Femur (tissue), 1 donor: ENCODE measurements at places on chromosomes 5 and 9.
A peak's percentile ranks its signal among the peaks of the same experiment; 100 is the strongest.

DNA sequence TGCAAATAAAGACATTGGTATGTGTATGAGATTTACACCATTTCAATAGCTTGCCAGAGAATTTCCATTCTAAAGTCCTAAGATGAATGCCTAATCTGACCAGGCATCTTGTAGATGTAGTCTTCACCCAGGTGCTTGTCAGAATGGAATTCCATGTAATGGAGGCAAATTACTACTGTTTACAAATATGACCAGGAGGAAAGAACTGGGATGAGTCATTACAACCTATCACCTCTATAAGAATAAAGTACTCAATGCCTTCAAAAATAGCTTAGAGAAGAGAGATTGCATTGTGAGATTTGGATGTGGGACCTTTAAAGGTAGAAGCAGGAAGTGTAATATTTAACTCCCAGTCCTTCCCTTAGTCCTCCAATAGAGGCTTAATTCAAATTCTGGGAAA lies 507.0 kb upstream of the PTGER4 start:
- DNase-seq, result no peak

- DNase-seq, result no peak
These were observed 279.6 kb downstream of the ARRDC3 start for GRCh38 chr5:91103353-91104061.

DNA sequence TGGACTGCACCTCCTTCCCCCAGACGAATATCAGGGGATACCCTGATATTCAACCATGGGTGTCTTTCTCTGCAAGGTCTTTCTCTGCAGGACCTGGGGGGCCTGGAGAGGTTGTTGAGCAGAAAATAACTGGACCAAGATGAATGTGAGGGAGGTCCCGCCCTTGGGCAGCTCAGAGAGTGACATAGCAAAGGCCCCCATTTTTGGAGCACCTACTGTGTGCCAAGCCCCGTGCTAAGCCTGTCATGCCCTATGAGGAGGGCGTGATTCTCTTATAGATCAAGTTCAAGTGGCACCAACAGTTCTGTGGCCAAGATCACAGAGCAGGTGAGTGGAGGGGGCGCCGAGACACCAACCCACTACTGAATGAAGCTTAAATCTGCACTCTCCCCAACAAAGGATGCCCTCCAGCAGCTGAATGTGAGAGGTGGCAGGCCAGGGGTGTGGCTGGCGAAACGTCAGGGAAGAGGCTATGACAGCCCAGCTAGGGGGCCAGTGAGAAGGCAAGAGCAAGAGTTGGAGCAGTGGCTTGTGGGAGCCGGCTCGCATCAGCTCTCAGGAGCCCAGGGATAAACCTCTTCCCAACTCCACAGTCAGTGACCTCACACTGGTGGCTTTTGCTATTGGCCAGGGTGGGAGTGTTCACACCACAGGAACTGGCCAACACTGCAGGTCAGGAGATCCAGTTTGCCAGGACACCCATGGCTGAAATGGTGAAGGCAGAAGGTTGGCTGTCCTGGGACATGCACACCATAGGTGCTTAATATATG lies 5.3 kb downstream of the SARDH start:
- DNase-seq, result no peak

DNA sequence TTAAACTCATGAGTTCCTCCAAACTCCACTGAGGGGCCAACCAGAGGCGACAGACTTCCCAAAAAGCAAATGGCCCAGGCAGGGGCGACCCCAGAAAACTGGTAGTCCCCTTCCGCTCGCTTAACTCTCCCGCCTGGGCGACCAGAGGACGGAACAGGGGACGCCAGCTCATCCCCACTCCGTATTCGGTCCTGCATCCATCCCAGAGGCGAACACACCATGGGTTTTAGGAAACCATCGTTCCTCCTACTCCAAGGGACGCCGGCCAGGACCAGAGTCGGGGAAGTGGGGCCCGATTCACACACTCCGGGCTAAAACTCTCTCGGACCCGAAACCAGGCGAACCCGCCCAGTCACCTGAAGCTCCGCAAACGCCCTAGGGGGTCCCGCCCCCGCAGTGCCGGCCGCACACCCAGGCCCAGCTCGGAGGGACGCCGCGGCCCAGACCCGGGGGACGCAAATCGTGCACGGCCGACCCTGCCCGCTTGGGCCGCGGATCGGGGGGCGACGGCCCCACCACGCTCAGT lies 478 bp downstream of the TEX10 start:
- DNase-seq, result peak; percentile 55
